ENCODE measurements at places on chromosomes 3 and 15.

GRCh38 chr15:25250906-25251622, 187.8 kb downstream of the UBE3A start:
- peak; percentile 52 for DNase-seq

- DNase-seq, result no peak
Measured at GRCh38 chr3:37646865-37647264, 214.8 kb upstream of the CTDSPL start.

GRCh38 chr15:35667908-35668307, 121.9 kb upstream of the DPH6 start:
- no peak for DNase-seq

- no peak for DNase-seq
Measured at GRCh38 chr15:85758655-85758978, 36.1 kb downstream of the KLHL25 start.

DNA sequence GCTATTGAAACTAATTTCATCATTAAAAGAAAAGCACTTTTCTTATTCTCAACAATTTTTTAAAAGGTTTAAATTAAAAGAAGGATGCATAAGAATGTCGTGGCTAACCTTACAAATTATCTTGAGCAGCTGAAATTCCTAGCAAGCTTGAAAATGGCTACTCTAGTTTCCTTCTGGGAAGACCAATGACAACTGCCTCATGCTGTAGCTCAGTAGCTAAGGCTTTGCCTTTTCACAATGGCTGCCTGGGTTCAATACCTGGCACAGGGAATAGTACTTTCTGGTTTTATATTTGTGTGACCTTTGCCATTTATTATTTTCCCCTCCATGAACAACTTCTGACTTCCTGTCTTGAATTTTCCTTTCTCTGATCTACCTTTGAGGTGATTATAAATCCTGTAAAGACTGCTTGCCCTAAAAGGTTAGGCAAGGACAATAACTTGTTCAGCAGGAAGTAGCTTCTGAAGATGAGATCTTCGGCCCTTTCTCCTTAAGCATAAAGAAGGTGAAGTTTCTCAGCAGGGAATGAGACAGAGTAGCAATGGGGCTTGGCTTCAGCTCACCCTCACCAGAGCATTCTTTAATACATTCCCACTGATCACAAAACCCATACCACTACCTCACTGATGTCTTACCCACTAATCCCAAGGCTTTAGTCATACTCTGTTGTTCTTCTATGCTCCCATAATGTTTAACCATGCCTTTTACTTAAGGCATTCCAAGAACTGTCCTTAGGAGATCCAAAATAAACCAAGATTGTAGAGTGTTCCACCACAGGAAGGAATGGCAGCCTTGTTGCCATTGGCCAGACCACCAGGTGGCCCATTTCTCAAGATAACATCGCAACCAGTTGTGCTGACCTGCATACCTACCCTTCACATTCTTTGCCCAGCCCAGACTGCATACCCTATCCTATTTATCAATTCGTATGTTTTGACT, 276.8 kb downstream of the ULK4 start:
- no peak for DNase-seq
